ENCODE measurements at places on chromosomes 1 and 21.

DNA sequence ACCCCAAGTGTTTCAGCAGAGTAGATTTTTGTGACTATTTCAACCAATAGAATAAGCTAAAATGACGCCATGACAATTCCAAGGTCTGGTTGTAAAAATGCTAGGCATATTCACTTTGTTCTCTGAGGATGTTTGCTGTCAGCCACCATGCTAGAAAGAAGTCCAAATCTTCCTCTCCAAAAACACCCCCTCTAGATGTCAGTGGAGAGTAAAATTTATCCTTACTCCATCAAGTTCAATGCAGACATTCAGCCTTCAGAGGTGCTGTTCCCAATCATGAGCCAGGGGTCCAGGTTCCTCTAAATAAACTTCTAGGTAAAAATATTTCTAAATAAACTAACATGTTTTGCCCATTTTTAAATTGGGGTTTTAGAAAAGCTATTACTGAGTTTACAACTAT, 395.4 kb upstream of the ADAMTS5 start:
- no peak for DNase-seq

- peak; percentile 65 for DNase-seq
Measured at GRCh38 chr1:153122831-153123421, 9.6 kb upstream of the SPRR2F start.

DNA sequence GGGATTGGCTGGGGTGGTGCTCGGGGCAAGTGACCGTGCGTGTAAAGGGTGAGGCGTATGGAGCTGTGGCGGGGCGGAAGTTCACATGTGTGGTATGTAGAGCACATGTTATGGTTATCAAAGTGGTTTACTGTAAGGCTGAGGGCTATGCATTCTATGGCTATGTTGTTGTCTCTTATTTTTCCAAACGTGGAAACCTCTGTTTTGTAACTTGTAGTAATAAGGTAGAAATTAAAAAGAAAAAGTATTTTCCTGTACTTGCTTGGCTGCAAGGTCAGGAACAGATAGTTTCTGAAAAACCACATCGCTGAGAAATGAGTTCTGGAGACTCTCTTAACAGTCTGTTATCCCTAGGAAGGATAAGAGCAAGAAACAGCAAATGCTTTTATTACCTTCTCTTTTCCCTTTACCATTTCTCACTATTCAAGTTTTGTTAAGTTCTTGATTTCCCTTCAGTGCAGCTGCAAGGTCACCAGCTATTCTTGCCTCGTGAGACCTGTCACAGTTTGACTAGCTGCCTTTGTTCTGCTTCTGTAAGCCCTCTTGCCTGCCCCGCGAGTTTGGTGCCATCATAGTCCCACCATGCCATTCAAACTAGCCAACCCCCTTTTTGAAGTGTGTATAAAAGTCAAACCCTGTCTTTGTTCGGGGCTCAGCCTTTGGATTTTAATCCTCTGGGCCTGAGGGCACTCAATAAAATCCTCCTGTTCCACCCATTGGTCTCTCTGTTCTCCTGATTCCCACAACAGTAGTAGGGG, 9.5 kb downstream of the RNU1-2 start:
- DNase-seq: peak; percentile 96

- DNase-seq: peak; percentile 33
Measured at GRCh38 chr1:230992100-230992774, 13.3 kb downstream of the ARV1 start.

- DNase-seq: no peak
Measured at GRCh38 chr1:155002464-155003226, at the start of gene ZBTB7B. Gene ZBTB7B, plus strand, starts transcription at chr1:155002802. Its CDS starts 11,859 bp downstream, at chr1:155014661.

GRCh38 chr1:89483010-89483756, 41.4 kb upstream of the LRRC8B start:
- DNase-seq: peak; percentile 85

GRCh38 chr21:20720623-20721022, 277.6 kb upstream of the NCAM2 start:
- DNase-seq: no peak

GRCh38 chr1:178004926-178005391, 35.1 kb upstream of the SEC16B start:
- no peak for DNase-seq

- peak; percentile 40 for DNase-seq
Measured at GRCh38 chr1:162035241-162035640, 11.6 kb upstream of the OLFML2B start.

DNA sequence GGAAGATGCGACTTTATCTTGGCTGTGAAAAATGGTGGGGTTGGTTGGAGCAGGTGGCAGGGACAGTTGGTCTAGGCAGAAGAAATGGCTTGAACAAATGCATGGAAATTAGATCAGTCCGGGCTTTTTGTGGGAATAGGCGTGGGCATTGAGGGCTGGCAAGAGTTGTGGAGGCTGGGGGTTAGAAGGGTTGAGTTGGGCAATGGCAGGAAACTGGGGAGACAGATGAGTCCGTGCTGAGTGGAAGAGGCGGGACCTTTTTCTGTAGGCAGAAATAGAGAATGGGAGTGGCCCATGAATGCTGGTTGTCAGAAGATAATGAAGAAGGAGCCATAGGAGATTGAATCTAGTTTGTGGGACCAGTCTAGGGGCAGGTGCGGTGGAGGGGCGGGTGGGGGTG, 6.9 kb downstream of the PDPN start:
- DNase-seq: no peak

- no peak for DNase-seq
Measured at GRCh38 chr21:43805275-43805800, 16.0 kb downstream of the RRP1 start.

GRCh38 chr21:43207043-43207315, 38.2 kb downstream of the CRYAA start:
- DNase-seq: no peak

DNA sequence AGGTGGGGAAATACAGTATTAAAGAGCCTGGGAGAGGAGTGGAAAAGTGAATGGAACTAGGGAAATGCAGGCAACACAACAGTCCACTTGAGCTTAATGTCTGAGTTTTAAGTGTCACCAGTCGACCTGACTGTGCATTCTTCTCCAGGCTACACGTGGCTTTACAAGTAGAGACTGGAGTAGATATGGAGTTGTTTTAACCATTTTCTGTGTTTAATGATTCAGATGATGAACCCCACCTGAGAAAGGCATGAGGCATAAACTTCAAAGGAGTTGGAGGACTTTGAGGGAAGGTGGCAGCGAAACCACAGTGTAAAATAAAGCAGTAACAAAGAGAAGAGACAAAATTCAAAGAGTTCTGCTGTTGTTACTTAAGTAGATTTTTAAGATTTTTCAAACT, 12.6 kb downstream of the FUBP1 start:
- no peak for DNase-seq

DNA sequence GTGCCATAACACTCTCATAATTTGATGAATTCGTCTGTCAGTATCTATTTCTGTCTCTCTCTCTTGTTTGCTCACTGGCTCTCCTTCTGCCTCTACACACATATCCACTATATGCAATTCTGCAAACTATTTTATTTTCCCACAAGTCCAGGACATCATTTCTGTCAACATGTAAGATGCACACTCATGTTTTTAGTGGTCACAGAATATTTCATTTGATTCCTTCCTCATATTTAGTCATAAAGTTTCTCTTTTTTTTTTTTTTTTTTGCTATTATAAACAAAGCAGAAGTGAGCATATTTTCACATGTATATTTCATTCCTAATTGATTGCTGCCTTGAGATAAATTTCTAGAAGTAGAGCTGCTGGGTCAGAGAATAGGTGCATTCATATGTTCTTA, 165.3 kb downstream of the PGBD5 start:
- DNase-seq: no peak

DNA sequence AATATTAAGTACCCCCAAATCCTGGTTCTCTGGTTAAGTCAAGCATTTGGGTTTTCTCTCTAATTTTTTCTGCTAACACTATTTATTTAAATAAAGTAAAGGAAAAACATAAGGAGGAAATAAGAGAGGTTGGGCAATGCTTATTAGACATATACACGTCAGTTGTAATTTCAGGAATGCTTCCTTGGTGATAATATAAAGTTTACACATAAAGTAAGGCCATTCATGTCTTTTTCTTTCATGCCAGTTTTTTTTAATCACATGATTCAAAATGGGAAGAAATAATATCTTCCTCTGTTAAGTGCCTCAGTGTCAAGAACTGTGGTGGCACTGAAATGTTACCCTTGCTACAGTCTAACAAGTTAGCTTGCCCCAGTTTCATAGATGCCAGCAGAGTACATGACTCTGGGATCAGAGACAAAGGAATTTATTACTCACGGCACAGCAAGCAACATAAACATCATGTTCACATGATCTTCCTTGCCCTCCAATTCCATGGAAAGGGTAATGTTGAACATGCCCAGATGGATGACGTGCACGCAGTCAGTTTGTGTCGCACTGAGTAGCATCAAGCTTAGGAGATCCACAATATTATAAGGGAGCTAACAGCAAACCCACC, 184.9 kb downstream of the PLA2G4A start:
- no peak for DNase-seq

- DNase-seq: no peak
Measured at GRCh38 chr21:41142051-41142795, 25.7 kb upstream of the BACE2 start.

DNA sequence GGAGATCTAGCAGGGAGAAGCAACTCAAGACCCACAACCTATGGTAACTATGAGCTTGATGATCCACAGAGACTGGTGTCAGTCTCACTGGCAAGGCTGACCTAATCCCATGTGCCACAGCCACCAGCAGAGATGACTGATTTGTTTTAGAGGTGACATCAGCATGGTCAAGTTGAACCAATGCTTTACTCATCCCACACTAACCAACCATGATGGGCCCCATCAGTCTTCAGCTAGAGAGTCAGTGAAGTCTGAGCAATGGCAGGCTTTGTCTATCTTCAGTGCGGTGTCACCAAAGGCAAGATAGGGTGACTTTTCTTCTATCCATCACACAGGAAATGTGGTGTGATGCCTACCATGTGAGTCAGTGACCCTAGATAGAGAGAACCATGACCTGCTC, 1470.7 kb downstream of the NCAM2 start:
- no peak for DNase-seq

GRCh38 chr21:44626262-44626661, 631 bp upstream of the KRTAP10-9 start:
- no peak for DNase-seq

DNA sequence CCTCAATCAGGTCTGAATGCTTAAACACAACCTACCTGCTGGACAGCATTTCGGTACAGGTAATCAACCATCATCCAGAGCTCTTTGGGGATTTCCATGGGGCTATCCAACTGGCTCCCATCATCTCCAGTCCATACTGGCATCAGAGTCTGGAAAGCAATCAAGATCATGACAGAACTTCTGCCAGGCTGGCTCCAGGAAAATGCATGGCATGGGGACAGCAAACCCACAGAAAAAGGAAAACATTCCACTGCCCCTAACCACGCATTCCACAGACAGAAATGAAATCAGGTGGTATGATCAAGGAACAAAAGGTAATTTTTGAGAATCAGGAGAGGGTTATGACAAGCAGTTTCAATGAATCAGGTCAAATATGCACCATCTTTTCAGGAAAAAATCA, 9.1 kb upstream of the MTF1 start:
- no peak for DNase-seq

DNA sequence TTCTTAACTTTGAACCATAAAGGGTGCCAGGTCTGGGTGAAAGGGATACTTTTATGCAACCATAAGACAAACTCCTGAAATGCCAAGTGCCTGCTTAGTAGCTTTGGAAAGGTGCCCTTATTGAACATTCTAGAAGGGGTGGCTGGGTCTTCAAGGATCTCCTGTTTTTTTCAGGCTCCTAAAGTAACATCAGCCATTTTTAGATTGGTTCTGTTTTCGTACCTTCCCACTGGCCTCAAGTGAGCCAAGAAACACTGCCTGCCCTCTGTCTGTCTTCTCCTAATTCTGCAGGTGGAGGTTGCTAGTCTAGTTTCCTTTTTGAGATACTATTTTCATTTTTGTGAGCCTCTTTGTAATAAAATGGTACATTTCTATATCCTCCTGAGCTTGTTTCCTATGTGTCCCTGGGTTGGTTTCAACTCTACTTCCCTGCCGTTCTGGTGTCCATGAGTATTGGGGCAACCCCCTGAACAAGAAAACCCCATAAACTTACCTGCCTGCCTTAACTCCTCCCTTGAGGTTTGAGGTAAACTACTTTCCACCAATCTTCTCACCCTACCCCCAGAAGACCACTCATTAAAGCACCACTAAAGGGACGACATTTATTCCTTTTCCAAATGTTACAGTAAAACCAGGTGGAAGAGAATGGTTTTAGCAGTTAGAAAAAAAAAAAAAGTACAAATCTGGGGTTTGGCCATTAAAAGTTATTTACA, 2.6 kb downstream of the MARCKSL1 start:
- DNase-seq: no peak

GRCh38 chr1:80274256-80274655, 1267.7 kb upstream of the ADGRL4 start:
- DNase-seq: no peak

DNA sequence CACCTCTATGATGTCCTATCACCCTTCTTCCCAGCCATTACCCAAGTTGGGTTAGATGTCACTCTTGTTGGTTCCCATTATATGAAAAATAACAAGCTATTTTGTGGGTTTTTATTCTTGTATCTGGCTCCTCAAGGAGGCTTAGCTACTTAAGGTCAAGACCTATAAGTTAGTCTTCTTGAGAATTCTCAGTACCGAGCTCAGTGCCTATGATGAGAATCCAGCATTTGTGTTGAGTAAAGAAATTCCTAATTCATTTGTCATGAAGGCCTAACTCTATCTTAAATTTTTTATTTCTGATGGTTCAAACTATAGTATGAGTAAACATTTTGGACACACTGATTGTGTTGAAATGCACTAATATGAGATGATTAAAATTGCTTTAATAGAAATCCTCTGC, 15.9 kb downstream of the NUF2 start:
- no peak for DNase-seq
